Activated CD4-positive, CD25-positive, alpha-beta regulatory T cell treated with anti-CD3 and anti-CD28 coated beads, Interleukin-2, amount 50 U/mL, for 72 hours (primary cell): ENCODE measurements at places on chromosomes 7 and 10.

- no peak for DNase-seq
Observed at GRCh38 chr10:7409732-7410168, 1.1 kb downstream of the SFMBT2 start.

- no peak for DNase-seq
Observed at GRCh38 chr10:74202356-74202755, 51.3 kb downstream of the ADK start.

GRCh38 chr10:102312683-102313082, 67.4 kb downstream of the GBF1 start:
- no peak for DNase-seq

DNA sequence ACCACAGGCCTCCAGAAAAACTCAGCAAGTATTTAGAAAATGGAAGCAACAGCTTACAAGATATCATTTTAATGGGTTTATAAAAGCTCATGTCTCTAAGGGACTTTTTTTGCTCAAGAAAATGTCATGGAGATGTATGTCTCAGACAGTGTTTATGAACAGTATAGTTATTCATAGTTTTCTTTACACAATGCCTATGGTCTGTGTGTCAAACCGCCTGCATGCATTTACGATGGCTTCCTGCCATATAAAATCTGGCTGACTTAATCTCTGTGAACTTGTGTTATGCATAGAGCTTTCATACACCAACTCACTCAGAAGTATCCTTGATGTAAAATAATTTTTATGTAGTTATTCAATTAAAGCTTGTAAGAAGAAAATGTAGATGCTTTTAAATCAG, 1314.2 kb upstream of the LRRTM3 start:
- DNase-seq, result no peak

- no peak for DNase-seq
Observed at GRCh38 chr10:66183028-66183427, 742.8 kb upstream of the LRRTM3 start.

GRCh38 chr7:22358820-22359697, 2.1 kb upstream of the RAPGEF5 start:
- no peak for DNase-seq

DNA sequence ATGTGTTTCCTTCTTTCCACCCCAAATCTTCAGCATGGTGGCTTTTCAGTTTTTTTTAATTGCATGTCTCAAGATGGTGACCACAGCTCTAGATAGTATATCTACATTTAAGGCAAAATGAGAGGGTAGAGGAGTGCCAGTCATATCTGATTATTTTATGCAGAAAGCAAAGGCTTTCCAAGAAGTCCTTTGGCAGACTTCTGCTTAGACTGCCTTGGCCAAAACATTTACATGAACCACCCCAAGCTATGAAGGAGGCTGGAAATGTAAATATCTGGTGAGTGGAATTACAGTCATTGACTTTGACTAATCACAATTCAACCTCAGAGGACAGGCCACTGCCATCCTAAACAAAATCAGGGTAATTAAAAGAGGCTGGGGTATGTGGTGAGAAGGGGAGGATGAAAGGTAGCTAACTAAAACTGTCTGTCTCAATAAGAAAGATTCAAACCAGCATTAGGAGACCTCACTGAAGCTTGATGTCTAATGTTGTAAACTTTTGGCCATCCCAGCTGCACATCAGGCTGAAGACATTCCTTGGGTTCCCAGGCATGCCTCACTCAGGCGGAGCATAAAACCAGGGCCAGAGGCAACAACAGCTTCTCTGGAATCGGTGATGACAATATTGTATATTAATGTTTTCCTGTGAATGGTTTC, 53.4 kb downstream of the PPP1R3C start:
- DNase-seq, result no peak

DNA sequence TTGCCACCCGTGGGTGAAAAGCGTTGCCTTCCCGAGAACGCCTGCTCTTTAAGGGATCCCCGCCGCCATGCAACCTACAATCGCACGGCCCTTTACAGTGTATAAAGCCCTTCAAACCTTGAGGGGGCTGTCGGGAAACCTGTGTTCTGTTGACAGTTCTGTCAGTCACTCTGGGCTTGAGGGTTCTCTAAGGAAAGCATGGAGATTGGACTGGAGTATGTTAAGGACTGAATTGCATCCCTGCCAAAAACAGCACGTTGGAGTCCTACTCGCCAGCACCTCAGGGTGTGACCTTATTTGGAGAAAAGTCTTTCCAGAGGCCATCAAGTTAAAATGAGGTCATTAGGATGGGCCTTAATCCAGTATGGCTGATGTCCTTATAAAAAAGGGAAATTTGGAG, 70.6 kb downstream of the PFKFB3 start:
- DNase-seq, result no peak

DNA sequence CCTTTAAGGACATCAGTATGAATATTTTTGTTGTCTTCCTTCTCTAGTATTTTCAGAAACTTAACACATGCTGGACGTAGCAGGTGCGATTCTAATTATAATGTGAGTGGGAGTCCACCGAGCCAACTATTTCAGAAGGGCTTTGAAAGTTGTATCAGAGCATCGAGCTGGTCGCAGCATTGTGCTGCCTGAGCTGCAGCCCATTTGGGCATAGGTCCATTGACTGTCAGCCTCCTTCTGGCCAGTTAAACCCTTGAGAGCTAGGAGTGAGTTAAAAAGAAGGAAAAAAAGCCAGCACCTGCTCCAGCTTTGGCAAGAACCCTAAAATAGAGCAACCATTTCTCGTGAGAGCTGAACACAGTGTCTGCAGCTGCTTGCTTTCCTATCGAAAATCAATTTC, 47.8 kb downstream of the SLC35G1 start:
- DNase-seq, result no peak

GRCh38 chr10:102004376-102004775, 51.6 kb downstream of the ARMH3 start:
- no peak for DNase-seq

DNA sequence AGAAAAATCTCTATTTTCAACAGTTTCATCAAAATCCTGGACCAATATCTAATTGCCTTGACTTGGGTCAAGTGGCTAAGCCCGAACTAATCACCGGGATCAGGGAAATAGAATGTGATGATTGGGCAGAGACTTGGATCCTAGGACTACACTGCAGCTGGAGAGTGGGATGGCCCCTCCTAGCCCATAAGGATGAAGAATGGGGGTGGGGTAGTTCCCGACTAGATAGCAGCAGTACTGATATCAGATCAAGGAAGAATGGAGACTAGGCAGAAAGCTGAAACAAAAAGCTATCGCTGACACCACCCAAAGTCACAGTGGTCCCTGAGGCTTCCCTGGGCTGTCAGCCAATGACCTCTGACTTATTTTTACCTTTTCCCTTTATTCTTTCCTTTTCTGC, 160.4 kb upstream of the PHYHIPL start:
- no peak for DNase-seq

- no peak for DNase-seq
Observed at GRCh38 chr7:130615583-130615982, 53.0 kb downstream of the COPG2 start.

DNA sequence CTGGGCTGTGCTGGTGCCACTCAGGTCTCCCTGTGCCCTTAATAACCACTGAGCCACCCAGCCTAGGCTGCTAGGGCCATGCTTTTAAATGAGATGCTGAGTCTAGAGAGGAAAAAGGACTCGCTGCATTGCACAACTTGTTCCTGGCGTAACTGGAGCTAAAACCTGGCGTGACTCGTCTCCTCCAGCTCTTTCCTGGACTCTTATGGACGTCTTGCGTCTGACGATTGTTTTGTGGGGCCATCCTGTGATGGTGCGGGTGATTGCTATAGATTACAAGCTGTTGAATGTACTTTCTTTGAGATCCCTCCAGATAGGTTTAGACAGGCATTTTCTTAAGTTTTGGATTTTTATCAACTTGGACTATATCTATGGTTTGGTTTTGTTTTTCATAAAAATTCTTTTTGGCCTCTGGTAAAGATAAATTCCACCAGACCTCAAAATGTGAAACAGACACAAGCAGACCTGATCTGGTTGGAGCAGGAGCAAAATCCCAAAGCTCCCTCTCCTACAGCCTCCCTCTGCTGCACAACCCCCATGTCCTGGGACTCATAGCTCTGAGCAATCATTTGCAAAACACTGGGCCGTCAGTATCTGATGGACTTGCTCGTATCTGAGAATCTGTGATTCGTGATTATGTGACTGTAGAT, 230.3 kb downstream of the ARHGAP12 start:
- DNase-seq, result no peak

DNA sequence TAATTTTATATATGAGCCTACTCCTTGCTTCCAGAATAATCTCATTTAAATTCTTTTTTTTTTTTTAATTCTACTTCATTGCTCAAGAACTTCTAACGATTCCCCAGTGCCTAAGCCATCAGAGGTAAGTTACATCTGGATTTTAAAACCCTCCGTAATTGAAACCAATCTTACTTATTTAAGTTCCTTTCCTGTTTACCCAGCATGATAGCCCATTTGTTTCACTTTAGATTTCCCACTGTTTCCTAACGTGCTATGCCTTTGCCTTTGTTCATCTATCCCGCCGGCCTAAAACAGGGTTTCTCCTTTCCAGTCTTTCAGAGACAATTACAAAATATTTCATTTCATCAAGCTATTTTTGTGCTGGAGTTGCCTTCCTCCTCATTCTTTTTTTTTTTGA, 75.8 kb upstream of the ETV1 start:
- no peak for DNase-seq

GRCh38 chr7:152847386-152847908, 87.9 kb downstream of the ACTR3B start:
- no peak for DNase-seq

- no peak for DNase-seq
Observed at GRCh38 chr10:96017191-96017687, 26.1 kb upstream of the CCNJ start.

DNA sequence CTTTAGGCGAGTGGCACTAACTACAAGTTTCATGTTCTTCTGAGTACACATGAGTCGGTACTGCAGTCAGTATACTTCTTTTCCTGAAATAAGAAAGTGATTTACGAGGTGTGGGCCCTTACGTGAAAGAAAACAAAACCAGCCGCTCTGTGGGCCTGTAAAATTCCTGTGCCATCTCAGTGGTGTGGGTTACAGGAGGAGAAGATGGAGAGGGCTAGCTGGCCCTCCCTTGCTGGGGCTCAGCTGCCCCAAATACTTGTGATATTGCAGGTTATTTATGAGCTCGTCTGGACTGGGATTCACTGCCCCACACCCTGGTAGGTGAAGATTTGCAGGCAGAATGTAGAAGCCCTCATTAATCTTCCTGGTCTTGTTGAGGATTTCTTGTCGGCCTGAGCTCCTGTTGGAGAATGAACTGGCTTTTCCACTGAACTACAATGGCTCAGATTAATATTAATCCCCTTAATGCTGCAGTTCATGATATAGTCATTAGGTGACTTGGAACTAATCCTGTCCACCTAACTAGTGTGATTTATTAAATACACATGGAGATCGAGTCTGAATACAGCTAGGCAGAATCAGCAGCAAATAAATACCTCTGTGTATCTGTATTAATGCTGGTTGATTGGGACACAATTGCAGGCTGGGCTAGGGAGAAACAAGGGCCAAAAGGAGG, 68.0 kb downstream of the GBF1 start:
- no peak for DNase-seq
